NCI-H2029 (cell line): ENCODE measurements at places on chromosomes 4 and X.

GRCh38 chr4:17561195-17561909 is 15.6 kb upstream of the LAP3 start:
- DNase-seq, result no peak

- DNase-seq, result peak; percentile 62
These were observed 53.7 kb upstream of the BCOR start for GRCh38 chrX:40151211-40152172.

DNA sequence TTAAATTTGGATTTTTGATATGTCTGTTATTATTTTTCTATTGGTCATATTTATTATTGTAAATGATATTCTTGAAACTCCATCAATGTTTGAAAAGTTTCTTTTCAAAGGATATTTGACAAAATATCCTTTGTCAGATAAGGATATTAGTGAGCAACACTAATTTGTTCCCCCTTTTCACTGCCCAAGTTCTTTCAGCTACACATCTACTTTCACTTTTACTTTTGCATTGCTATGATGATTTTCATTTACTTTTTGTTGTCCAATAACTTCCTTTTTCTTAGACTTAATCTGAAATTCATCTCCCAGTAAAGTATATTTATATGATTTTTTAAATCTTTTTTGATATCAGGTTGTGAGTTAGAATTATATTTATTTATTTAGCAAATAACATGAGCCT is 542.3 kb upstream of the ADGRL3 start:
- no peak for DNase-seq

DNA sequence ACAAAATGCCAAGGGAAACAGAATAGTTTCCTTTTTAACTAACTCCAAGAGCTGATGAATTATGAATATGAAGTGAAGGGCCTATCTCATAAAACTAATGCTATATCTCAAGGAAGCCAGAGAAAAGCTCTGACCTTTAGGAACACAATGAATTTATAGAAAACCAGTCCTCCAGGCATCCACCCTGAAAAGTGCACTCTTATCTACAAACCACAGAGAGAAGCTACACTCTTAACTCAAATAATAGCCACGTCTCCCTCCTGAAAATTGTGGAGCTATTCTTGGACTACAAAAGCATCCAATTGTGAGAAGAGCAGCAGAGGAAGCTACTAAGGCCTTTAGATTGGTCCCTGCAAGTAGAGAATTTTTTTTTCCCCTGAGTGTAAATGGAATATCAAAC is 253.9 kb downstream of the IL15 start:
- no peak for DNase-seq

DNA sequence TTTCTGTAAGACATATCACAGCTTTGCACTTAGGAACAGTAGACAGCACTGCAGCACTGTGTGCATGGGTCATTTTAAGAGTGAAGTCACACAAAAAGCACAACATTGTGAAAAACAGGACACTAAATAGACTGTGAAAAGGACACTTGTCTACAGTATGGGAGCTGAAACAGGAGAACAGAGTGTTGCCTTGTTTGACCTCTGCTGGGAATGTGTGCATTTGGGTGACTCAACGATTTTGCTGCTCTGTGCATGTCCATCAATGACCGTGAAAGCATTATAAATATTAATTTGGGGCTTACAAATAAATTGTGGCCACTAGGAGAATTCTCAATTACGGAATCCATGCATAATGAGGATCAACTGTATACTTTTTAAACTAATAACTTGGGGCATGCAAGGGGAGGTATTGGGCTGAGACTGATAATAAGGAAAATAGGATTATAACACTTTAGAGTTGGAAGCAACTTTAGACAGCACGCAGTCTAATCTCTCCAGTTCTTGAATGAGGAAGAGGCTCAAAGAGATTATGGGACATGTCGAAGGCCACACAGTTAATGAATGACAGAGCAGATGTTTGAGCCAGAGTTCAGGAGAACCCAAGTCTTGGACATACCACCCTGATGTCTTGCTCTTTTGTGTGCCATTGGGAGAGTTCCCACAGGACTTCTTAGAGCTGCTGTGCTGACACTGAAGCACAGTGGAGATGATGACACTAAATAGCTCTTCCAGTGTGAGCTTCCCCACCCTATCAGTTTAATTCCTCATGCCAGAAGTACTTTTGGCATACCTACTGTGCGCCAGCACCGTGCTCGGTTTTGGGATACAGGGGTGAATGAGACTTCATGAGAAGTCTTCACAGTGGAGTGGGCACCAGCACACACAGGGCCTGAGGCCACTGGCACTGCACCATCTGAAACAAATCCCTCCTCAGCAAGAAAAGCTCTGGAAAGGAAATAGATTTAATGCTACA is 79.3 kb downstream of the FRAS1 start:
- no peak for DNase-seq

GRCh38 chrX:154022108-154022507 is 2.4 kb upstream of the IRAK1 start:
- DNase-seq, result no peak

- DNase-seq, result no peak
These were observed 144.2 kb upstream of the PCDH18 start for GRCh38 chr4:137676357-137676998.

DNA sequence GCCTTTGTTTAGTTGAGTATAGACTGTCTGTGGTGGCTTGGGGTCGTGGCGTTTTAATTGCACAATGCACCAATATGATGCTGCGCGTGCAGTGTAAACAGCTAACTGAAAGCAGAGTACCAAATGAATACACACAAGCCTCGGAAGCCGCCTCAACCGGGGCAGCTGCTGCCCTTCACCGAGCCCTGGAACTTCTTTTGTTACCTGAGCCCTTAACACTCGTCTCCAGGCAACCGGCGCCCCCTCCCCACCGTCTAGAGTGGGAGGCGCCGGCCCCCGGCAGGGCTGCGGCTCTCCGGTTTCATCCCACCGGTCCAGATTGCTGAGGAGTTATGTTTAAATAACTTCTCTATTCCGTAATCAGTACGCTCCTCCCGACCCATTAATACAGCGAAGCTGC is 173.2 kb upstream of the TBL1X start:
- peak; percentile 21 for DNase-seq

DNA sequence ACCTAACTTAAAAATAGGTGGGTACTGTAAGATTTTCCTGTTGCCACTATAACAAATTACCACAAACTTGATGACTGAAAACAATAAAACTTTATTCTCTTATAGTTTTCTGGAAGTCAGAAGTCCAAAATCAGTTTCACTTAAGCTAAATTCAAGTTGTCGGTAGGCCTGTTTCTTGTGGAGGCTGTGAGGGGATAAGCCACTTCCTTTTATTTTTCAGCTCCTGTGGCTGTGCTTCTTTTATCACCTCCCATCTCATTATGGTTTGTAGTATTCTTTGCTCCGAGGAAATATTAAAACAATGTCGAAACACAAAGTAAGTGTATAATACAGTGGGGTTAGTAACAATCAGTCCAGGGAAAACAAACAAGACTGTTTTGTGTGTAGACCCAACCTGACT is 610.5 kb upstream of the TECRL start:
- no peak for DNase-seq

DNA sequence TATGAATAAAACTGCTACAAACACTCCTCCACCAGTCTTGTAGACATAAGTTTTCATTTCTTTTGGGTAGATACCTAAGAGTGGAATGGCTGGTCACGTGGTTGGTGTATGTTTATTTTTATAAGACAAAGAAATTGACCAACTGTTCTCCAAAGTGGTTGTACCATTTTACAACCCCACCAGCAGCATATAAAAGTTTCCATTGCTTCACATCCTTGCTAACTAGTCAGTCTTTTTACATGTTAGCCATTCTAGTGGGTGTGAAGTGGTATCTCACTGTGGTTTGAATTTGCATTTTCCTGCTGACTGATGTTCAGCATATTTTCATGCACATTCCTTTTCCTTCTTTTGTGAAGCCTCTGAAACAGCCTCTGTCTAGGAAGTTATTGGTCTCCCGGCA is 76.2 kb upstream of the ADGRG2 start:
- no peak for DNase-seq

- DNase-seq, result no peak
These were observed 4.9 kb downstream of the CRLF2 start for GRCh38 chrX:1207496-1208025.

DNA sequence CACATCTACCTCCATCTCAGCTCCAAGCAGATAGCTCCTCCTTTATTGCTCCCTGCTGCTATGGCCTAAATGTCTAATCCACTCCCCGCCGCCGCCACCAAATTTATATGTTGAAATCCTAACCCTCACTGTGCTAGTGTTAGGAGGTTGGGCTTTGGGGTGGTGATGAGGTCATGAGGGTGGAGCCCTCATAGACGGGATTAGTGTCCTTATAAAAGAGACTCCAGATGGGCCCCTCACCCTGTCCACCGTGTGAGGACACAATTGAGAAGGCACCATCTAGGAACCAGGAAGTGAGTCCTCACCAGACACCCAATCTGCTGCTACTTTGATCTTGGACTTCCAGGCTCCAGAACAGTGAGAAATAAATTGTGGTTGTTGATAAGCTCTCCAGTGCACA is 13.6 kb upstream of the TBC1D14 start:
- DNase-seq, result no peak

DNA sequence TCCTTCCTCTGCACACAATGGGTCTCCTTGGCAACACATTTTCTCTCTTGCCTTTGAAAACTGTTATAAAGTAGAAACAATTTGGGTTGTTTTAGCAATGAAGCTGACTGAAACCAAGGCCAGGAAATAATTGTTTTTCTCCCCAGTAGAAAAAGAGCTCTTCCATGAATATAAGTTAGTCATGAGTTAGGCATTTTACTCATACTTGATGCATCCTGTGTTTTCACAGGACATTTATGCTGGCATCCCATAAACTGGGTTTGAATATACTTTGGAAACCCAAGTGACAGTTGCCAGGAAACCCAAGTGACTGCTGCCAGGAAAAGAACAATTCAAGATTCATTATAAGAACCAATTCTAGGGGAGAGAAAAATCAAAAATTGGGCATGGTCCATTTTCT is 128.6 kb upstream of the NPY2R start:
- no peak for DNase-seq

GRCh38 chrX:5928224-5928623 is 300.4 kb downstream of the NLGN4X start:
- no peak for DNase-seq

DNA sequence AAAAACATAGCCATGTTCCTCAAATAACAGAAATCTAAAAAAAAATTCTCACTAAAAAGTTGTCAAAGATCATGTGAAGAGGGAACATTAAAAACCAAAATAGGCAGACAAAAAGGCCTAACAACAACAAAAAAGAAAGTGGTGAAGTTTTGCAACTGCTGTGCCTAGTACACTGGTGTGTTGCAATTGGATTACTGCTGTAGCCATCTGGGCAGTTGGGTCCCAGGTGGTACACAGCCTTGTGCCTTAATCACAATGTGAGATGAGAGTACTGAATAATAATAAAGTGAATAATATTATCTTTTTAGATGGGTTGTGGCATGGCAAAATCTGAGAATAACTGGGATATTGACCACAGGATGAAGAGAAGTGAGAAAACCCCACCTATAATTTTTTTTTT is 12.0 kb downstream of the C4orf54 start:
- DNase-seq, result no peak

GRCh38 chr4:184983672-184984356 is 34.5 kb upstream of the HELT start:
- DNase-seq, result peak; percentile 44

- no peak for DNase-seq
These were observed 216.9 kb downstream of the PTTG2 start for GRCh38 chr4:38177035-38177546.

GRCh38 chrX:26851981-26852380 is 611.2 kb downstream of the PPP4R3C start:
- DNase-seq, result no peak

GRCh38 chr4:156665780-156666366 is 305.7 kb downstream of the PDGFC start:
- DNase-seq, result no peak

DNA sequence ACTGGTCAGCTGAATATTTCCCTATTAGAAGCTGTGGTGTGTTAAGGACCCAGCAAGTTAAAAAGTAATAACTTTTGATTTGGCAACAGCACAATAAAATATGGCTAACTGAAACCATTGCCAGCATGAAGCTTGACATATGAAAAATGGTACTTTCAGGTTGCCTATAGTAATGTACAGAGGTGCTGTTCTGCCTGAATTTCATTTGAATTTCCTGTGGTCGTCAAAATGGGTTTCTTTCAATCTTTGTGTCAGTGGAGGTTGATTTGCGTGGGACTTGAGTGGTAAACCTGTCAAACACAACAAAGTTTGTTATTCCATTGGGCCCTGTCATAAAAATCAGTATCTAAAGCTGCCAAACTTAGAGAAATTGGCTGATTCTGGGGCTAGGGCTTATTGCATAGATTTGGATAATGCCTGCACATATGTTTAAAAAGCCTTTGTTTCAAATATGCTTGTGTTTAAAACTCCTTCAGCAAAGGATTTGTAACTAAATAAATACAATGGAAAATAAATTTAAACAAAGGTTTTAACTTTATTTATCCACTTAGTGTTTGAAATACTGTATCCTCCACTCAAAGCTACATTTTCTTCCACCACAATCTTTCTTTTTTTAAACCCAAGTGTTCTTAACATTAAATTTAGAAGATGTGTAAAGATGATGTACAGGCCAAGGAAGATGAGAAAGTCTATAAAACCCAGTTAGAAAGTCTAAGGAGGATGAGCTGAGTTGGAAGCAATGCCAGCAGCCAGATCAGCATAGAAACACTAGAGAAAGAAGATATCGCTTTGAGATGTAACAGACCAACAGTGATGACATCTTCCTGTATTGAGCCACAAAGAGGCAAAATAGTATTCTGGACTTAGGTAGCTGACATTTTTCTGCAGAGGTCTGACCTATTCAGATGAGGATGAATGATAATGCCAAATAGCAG is 134.8 kb upstream of the GIMD1 start:
- DNase-seq, result no peak

DNA sequence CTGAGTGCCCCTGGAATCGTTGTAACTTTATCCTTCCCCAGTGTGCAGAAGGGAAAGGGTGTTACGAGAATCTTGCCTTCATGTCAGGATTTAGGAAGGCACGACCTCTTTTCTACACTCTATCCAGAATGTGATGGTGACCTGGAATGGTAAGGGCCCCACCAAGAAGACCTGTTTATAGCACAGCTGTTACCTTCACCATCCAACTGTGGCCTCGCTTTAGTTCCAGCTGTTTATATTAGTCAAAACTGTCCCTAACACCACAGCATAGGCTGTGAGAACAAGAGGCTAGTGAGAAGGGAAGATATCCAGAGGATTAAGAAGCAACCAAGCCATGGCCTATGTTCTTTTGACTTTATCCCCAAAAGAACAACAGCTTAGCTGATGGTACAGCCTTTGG is 28.0 kb downstream of the ARX start:
- no peak for DNase-seq

DNA sequence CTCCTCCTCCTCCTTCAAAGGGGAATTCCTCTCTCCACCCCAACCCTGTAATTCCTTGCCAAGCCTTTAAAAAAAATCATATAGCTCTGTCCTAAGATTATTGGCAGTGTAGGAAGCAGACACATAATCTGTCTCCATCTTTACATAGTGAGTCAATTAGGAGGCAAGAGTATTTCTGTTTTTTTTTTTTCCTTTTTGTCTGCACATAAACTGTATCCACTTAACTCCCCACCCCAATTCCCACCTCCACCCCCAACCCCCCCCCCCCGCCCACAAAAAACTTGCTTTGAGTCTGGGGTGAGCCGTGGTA is 182.5 kb downstream of the RASL11B start:
- DNase-seq, result no peak
